ENCODE measurements at places on chromosomes 2 and 18.

DNA sequence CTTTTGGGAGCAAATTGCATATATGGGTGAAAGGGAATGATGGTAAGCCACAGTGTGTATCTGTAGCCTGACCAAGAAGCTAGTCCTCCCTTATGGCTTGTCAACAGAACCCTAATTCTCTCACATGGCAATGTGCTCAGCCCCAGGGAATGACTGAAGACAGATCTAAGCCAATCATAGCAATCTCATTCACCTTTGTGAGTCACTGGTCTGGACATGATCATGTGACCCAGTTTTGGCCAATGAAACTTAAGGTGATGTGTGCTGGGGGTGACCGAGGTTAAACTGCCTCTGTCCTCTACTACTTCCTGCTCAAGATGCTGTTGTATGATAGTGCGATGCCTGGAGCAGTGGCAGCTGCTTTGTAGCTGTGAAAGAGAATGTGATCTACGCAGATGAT lies 491.2 kb upstream of the HS6ST1 start:
- no peak for DNase-seq

DNA sequence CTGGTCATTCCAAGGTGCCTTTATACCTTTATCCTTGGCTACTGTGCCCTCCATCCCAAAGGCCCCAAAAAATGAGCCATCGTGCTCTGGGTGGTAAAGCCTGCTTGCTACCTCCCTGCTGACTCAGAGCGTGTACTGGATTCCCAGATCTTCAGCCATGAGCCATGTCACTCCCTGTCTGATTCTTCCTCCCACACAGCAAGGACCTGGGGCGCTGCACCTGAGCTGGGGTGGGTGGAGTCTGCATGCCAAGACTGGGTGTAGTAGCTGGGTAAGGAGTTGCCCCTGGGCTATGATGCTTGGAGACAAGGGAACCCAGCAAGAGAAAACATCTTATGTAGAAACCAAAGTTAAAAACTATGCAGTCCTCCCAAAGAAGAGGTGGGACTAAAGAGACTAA lies 37.2 kb upstream of the APCDD1 start:
- no peak for DNase-seq

- DNase-seq: no peak
These were observed 86.6 kb downstream of the ACOXL start for GRCh38 chr2:110818767-110819481.

DNA sequence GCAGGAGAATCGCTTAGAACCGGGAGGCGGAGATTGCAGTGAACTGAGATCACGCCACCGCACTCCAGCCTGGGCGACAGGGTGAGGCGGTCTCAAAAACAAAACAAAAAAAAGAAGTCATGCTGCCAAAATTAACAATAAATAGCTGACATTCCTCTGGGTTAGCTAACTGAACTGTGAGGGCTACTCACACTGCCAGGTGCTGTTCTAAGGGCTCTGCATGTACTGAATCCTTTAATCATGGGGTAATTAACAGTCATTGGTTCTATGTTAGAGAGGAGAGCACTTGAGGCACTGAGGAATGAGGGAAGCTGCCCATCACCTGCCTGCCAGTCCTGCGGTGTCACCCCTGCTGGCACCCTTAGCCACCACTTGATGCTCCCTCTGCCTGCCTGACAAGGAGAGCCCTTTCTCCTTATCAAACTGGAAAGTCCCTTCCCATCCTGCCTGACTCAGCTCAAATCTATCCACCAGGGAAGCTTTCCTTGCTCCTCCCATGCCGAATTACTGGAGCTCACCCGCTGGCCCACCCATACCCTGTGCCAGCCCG lies 73.0 kb upstream of the RIOK3 start:
- DNase-seq: no peak

- DNase-seq: no peak
These were observed 208.1 kb downstream of the NEDD4L start for GRCh38 chr18:58252166-58252565.

- no peak for DNase-seq
These were observed 263.5 kb downstream of the EPHA4 start for GRCh38 chr2:221308507-221309066.

DNA sequence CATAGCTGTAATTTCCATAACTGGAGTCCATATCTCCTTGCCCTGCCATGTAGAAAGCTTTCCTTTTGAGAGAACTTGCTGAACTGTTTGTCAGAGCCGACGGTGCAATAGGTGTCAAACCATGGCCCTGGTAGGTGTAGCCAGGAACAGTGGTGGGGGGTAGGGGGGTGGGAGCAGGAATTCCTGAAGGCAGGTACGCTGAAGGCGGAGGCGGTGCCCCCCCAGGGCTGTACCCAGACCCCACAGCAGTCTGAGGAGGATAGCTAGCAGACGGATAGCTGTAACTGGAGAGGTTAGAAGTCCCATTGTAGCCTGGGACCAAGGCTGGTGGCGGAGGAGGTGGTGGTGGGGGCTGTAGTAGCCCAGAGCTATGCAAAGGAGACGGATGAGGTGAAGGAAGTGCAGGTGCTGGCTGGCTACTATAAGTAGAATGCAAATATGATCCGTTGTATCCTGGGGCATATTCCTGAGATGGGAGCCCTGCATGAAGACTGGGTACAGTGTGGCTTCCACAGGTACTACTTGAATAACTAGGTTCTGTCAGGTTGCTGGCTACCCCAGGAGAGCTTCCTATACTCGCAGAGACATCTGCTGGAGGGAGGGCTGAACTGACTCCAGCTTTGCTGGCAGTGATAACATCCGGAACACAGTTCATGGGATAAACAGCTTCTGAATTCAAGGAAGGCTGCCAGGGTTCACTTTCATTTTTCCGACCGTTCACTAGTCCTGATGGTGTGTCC lies 124.8 kb downstream of the FIGN start:
- no peak for DNase-seq

- DNase-seq: no peak
These were observed 104.7 kb upstream of the COPS8 start for GRCh38 chr2:236980961-236981360.

DNA sequence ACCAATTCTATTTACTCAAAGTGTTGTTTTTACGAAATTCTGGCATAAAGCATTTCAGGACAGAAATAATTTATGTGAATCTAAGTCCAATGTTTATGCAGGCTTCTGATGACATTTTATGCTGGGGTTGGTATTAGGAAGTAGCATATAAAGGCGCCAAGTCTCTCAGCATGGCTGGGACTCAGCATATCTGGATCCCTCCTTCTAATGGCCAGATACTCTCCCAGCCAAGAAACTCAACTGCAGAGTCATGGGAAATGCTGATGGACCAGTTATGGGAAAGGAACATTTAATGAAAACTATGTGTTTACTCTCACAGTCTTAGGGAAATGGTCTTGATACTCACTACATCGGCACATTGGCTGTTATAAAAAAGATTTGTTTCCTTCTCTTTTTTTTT lies 392.2 kb downstream of the ARHGAP15 start:
- no peak for DNase-seq

- DNase-seq: no peak
These were observed 39.6 kb downstream of the PTPN2 start for GRCh38 chr18:12844391-12844790.

GRCh38 chr2:218387369-218388194 lies 5.5 kb downstream of the SLC11A1 start:
- DNase-seq: no peak

Measured in activated CD4-positive, alpha-beta T cell treated with anti-CD3 and anti-CD28 coated beads, Interleukin-2, amount 50 U/mL, for 4 hours (primary cell).